ENCODE measurements at places on chromosomes 16 and 17.

GRCh38 chr16:19830902-19831560 is 53.6 kb downstream of the GPRC5B start:
- no peak for DNase-seq

DNA sequence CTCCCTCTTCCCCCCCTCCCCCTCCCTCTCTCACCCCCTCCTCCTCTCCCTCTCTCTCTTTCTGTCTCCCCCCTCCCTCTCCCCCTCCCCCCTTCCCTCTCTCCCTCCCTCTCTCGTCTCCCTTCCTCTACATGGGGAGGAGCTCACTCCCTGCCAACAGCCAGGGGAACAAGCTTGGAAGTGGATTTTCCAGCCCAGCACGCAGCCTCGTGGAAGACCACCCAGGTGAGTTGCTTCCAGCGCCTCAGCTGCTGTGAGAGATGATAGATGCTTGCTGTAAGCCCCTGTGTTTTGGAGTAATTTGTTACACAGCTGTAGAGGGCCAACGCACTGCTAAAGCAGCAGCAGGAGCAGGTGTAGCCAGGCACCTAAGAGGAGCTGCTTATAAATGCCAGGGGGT is 20.8 kb downstream of the ACTG1 start:
- no peak for DNase-seq

DNA sequence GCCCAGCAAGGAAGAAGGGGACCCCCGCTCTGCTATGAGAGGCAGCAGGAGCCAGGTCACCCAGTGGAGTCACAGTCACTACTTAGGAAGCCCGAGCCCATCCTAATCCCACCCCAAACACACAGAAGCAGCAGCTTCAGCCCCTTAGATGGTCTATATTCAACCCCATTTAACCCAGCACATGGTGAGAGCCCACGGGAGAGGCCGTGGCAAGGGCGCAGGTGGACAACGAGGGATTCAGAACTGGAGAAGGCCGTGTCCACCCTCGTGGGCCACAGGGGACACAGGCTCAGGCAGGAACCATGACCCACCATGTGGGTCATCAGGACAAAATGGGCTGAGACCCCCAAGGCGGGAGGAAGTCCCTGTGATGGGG is 1.6 kb upstream of the TRPV3 start:
- DNase-seq = no peak

GRCh38 chr16:78704416-78704815 is 605.0 kb downstream of the WWOX start:
- DNase-seq = no peak

All from Ammon's horn (tissue), 1 donor.